ENCODE measurements at places on chromosomes 16 and 17. TPM values are rescaled to one million over a fixed set of nuclear protein-coding genes. Genes with fewer than 3 reads are reported as not detected.

Gene KRTAP3-1
- total RNA-seq = not detected

GRCh38 chr16:69522732-69523404 lies 42.9 kb upstream of the NFAT5 start:
- no peak overlapping the region for H3K4me3 ChIP-seq
- no peak for DNase-seq
- H3K27me3 ChIP-seq = no peaks in the 10 kb centered on the region
- no peaks in the 10 kb centered on the region for H3K4me1 ChIP-seq
- H3K27ac ChIP-seq = no peak overlapping the region

GRCh38 chr16:65098916-65099315 lies 22.9 kb downstream of the CDH11 start:
- no peak overlapping the region for H3K4me3 ChIP-seq
- no peaks in the 10 kb centered on the region for H3K4me1 ChIP-seq
- no peak overlapping the region for H3K27ac ChIP-seq
- DNase-seq = no peak
- H3K36me3 ChIP-seq = no peaks in the 10 kb centered on the region

DNA sequence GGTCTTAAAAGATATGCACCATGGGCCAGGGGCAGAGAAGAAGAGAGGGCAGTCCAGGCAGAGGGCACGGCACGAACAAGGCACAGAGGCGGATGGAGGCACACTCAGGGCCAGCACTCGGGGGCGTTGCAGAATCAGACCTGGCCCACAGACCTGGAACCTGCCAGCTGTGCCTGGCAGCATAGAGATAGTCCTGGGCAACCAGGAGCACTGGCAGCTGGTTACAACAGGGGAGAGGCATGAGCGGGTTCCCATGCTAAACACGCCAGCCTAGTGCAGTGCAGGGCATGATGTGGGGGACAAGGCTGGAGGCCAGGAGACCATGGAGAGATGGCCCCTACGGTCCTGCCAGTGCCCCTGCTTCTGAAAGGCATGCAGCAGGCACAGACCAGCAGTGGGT lies 56.9 kb upstream of the RBFOX3 start:
- no peaks in the 10 kb centered on the region for H3K36me3 ChIP-seq
- no peaks in the 10 kb centered on the region for H3K27me3 ChIP-seq
- H3K4me1 ChIP-seq = peaks cover 3% of the 10 kb centered on the region
- no peak overlapping the region for H3K4me3 ChIP-seq
- H3K27ac ChIP-seq = no peak overlapping the region
